ENCODE measurements at places on chromosomes 3 and 15.

- no peak for DNase-seq
Observed at GRCh38 chr3:140522653-140523380, 155.0 kb upstream of the TRIM42 start.

GRCh38 chr15:28106294-28107110, 7.4 kb upstream of the OCA2 start:
- DNase-seq = peak; percentile 65

GRCh38 chr3:70256566-70256965, 55.9 kb downstream of the MDFIC2 start:
- no peak for DNase-seq

DNA sequence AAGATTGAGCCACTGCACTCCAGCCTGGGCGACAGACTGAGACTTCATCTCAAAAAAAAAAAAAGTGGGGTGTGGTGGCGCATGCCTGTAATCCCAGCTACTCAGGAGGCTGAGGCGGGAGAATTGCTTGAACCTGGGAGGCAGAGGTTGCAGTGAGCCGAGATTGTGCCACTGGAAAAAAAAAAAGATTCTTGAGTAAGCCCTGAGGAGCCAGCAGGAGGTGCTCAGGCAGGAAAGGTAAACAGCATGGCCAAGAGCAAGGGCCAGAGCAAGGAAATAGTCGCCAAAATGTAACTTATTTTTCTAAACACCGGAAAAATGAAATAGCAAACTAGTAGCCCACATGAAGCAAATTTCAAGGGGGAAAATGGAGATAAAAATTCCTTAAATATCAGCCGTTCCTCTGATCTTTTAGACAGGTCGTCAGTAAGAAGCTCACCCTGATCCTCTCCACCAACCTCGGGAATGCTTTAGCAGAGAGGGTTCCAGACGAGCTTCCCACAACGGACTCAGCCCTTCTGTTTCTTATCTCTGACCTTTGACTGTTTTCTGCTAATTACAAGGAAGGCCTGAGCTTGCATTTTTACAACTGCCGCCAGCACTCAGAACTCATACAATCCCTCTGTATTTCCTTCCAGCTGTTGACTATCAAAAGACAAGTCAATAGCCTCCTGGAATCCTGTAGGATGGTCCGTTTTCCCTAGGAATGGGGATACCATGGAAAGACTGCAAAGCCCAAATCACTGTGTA, 45.0 kb upstream of the AKAP13 start:
- peak; percentile 24 for DNase-seq

DNA sequence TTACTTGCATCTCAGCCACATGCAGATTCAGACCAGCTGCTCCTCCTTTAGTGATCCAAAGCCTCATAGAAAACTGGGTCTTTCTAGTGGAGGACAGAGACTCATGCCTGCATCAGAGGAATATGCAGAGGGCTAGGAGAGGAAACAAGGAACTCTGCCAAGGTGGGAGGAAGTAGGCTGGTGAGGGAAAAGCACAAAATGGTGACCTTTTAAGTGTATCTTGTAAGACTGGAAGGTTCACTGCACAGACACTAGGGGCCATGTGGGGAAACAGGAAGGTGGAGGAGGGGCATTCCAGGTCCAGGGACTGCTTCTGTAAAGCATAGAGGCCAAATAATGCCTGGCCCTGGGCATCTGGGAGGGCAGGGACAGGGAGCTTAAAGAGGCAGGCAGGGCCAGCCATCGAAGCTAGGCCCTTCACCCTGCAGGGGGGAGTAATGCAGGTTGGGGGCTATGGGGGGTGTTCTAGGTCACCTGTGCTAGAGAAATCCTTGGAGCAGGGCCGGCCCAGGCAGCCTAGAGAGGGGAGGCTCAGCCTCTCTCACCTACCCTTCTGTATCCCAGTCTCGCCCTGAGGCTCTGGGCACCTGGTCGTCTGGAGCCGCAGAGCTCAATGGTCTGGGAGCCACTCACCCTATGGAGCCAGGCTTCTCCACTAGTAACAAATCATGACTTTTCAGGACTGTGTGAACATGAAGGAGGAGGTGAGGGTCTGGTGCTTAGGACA, 117.7 kb downstream of the DNAJB8 start:
- no peak for DNase-seq

DNA sequence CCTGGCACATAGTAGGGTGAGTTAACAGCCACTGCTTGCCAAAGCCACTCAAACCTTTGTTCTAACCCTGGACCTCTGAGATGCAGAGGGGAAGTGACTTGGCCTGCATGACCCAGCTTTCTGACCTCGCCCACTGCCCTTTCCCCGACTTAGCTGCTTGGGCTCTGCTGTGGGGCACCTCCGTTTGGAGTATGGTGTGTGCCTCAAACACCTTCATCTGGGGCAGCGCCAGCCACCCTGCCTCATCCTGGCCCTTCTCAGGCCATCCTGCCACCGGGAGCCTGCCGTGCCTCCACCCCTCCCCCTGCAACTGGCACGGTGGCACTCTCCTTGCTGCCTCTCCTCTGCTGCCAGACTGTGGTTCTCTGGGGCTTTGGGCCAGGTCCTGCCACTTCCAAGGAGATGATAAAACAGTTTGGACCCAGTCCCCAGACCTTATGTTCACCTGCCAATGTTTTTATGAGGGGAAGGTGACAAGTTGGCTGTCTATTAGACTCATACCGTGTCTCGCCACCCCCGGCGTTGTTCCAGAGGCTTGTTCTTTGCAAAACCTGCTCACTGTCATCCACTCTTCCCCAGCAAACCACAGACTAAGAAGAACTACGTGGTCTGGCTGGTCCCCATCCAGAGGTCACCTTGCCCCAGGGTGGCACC, 32.2 kb downstream of the SLC6A6 start:
- DNase-seq = no peak

GRCh38 chr15:29141308-29142128, 128.1 kb downstream of the NSMCE3 start:
- peak; percentile 54 for DNase-seq

DNA sequence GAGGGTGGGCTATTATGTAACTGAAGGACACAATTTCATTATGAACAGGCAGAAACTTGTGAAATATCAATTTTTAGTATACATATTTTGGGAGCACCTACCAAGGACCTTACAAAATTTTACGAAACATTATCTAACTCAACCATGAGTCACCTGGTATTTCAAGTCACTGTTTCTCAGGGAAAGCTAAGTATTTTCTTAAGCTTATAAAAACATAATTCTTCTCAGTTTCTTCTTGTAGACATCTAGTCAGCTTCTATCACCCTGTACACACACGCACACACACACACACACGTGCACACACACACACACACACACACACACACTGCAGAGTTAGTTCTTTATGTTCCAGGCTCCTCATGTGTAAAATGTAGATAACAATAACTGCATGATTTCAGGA, 658.3 kb downstream of the TUSC7 start:
- DNase-seq = no peak

DNA sequence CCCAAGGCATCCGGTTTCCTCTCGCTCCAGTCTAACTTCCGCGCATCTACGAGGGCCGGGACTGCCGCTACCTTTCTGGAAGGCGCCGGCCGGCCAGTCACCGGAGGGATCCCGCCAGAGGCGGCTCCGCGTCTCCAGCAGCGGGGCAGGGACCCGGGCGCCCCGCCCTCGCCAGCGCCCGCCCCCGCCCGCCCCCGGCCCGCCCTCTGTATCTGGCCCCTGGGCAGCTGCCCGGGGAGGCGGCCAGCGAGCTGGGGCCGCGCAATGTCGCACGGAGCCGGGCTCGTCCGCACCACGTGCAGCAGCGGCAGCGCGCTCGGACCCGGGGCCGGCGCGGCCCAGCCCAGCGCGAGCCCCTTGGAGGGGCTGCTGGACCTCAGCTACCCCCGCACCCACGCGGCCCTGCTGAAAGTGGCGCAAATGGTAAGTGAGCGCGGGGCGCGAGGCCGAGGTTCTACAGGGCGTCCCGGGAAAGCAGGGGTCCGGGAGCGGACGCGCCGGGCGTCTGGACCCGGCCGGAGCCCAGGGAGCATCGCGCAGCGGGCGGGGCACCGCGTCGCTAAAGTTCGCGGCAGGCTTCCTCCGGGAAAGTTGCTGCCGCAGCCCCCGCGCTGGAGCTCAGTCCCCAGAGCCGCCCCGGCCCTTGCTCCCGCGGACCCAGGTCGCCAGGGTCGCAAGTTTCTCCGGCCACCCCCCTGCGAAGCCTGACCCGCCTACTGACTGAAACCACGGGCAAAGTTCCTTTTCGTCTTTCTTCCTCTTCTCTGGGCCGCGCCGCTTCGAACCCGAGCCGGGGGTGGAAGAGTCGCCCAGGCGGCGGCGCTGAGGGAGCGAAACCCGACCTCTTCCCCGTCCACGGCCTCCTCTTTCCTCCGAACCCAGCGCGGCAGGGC, at the start of gene CMTM7:
Gene CMTM7 (plus strand): TSS at position 211 of the 893 bp plus-strand sequence. CDS start 54 bp downstream, at position 265.
- peak; percentile 85 for DNase-seq

- no peak for DNase-seq
Observed at GRCh38 chr3:112740835-112741234, 99.9 kb upstream of the CCDC80 start.

DNA sequence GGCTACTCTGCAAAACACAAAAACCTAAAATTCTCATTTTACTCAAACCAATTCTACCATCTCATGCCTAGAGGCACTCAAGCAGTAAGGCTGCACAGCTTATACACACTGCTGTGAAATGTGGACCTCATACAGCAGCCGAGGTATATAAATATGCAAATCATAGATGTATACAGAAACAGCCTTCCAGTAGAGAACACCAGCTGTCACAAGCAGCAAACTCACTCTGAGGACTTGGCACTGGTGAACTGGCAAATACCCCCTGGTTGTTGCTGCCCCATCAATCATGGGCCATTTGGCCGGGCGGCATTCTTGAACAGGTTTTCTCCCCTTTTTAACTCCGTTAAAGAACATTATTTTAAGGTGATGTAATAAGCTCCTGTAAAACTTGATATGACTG, 378.0 kb downstream of the LSAMP start:
- no peak for DNase-seq

DNA sequence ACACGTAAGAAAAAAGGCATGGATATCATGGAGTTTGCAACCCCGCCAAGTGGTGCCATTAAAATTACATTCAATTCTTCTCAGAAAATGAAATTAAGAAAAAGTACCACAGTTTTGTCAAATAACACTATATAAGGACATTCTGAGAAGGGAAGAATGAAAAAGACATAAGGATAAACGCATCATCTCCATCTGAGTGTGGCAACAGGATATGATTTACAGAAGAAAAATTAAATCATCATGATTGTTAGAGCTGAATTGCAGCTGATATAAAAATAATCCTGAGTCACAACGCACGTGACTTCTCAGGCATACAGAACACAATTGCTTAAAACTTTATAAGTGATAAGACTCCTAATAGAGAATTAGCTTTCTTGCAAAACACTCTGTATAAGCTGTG, 133.8 kb downstream of the GREM1 start:
- DNase-seq = no peak

DNA sequence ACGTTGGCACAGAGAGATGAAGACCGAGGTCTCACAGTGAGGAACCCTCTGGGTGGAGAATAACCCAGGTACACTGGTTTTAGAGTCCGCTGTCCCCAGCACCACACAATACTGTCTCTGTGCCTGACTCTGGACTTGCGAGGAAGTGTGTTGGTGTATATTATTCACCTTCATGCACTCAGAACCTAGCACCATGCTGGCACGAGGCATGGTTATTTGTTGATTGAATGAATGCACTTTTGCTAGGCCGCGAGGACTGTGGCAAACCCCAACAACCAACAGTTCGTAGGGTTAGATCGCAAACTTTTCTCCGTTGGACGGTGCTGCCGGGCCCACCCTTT, 484 bp upstream of the C3orf52 start:
- no peak for DNase-seq

DNA sequence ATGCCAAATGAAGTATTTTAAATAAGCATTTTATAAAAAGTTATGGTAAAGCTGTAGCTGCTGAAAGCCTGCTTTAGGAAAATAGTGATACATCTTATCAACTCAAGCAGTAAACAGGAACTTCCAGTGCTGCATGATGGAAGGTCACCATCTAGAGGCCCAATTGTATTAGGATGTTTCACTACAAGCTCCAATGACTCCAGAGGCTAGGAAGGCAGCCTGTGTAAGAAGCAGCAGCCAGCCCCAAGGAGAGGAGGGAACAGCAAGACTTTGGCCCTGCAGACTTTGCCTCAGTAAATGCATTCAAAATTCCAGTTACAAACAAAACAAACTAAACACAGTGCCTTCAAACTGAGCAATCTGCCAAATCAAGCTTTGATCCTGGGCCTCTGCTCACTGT, 32.1 kb downstream of the ILDR1 start:
- no peak for DNase-seq

DNA sequence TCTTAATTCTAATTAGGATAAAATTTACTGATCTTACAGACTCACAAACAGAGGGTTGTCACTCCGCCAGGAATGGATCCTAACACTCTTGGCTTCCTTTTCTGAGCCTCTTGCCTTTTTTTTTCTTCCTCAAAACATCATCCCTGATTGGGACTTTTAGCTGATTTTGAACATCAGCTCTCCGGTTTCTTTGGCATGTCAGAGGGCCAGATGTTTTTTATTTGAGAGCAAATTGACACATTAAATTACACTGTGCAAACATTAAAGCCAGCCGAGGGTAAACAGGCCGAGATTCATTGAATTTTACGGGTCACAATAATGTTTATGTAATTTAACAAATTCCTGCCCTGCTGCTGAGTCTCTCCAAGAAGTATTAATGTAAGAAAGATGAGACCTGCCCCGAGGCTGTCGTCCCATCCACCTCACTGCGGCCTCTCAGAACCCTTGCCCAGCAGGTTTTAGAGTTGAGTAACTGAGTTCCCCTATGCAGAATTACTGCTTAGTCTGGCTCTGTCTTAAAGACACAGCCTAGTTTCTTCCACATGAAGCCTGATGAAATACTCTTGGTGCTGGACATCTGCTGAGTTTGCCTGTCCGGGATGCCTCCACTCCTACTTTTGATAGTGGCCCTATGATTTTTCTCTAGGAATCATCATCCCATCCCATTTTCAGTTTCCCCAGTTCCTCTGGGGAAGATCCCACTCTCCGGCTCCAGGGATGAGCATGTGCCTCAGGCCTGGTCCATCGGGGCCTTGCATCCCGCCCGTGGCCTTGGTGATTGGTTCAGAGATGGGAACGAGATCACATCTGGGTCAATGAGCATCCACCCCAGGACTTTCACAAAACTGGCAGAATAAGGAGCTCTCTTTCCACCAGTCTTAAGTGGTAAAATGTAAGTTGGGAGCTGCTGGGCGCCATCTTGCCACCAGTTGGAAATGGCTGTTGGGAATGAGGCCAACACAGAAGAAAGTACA, 226.6 kb upstream of the TLE3 start:
- DNase-seq = no peak

- DNase-seq = no peak
Observed at GRCh38 chr3:15300323-15301078, 31.9 kb downstream of the SH3BP5 start.

- DNase-seq = no peak
Observed at GRCh38 chr15:78998526-78998925, 53.7 kb upstream of the CTSH start.

DNA sequence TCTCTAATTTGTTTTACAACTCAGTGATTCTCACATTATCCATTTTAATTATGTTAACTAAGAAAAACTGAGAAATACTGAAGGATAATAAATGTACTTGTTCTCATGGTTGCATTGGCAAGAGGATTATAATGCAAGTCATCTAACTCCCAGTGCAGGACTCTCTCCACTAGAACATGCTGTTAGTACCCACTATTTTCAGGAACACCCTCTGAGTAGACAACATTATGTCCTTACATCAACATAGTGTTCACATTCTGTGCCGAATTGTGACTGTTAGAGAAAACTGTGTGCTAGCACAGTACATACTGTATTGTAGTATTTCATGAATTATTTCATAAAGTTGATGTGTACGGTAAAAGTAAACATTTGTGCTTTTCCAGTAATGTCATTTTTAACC, 80.1 kb downstream of the LEKR1 start:
- DNase-seq = no peak

Data from activated CD8-positive, alpha-beta memory T cell treated with anti-CD3 and anti-CD28 coated beads for 24 hours (primary cell).